ENCODE measurements at places on chromosomes 6 and 20. TPM values are rescaled to one million over a fixed set of nuclear protein-coding genes. Genes with fewer than 3 reads are reported as not detected.

EHMT2 gene
- total RNA-seq, result 20.0 TPM

ADGRF4 gene
- 0.22 TPM for total RNA-seq

C6orf118 gene
- total RNA-seq, result not detected

EPPIN gene
- total RNA-seq, result not detected

SIRPA gene
- total RNA-seq, result 29.0 TPM

RHAG gene
- 2.3 TPM for total RNA-seq

CSE1L gene
- 31.4 TPM for total RNA-seq

SLC22A23 gene
- 6.4 TPM for total RNA-seq

GNRH2 gene
- total RNA-seq, result not detected

KCNK16 gene
- total RNA-seq, result not detected

TMEM244 gene
- total RNA-seq, result not detected

CEP162 gene
- total RNA-seq, result 4.7 TPM

VSX1 gene
- not detected for total RNA-seq

TRIM10 gene
- not detected for total RNA-seq

MYCT1 gene
- total RNA-seq, result 7.0 TPM

IRF4 gene
- 1.4 TPM for total RNA-seq

HLA-DQB2 gene
- total RNA-seq, result not detected

PRRT1 gene
- 1.8 TPM for total RNA-seq

PTCRA gene
- total RNA-seq, result not detected

LGSN gene
- total RNA-seq, result not detected

AIF1 gene
- total RNA-seq, result 29.9 TPM

All from right cardiac atrium (tissue), 5 donors.